Fibroblast of pulmonary artery (primary cell): ENCODE measurements at places on chromosomes 13 and 19.

DNA sequence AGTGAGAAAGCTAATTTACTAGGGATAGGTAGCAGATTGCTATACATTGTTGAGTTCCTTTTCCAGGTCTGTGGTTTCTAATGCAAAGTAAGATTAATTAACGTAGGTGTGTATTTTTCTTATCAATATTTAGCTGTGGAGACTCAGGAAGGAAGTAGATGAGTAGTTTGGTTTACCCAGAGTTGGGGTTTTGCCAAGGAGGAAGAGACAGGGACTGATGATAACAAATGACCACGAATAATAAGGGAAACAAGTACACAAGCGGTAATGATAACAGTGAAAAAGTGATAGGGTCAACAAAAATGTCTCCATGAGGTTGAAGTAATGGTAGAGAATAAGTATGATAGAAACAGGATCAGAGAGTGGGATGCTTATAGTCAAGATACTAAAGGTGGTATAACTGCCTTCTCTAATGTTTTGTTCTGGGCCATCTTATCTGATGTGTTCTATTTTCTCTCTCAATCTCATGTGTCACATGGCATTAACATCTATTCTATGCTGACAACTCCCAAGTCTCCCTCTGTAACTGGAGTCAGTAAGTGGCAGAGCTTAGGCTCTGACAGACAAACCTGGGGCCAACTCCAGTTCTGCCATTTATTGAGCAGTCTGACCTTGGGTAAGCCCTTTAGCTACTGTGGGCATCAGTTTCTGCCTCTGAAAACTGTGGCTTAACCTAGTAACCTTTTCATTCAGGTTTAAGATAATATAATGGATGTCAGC is 8.8 kb downstream of the OBI1 start:
- no peak for DNase-seq

- no peak for DNase-seq
Observed at GRCh38 chr13:24234200-24234915, 73.8 kb downstream of the SPATA13 start.

DNA sequence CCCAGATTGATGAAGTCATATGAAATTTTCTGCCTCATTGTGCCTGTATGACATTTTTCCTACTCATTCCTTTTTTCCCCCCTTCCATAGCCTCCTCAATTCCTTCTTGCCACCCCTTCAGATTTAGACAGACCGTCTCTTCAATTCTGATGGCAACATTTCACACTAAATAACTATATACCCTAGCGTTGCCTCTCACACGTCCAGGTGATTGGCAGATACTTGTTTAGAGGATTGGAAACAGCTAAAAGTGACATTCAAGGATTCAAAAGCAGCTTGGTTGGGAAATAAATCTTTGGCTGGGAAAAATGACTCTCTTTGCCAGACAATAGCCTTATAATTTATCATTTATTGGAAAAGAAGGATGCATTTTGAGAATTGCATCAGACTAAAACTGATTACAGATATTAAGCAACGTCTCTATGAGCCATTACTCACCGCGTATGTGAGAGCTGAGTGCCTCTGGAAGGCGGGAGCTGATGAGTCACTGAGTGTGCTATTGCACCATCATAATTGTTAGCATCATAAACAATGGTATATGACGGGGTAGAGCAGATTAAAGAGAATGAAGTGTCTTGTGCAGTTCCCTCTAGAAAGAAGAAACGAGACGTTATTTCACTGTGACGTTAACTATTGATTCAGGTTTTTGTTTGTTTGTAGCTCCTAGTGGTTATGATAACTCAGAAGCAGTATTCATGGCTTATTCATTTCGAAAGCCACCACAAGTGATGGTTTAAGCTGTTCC is 61.1 kb upstream of the FAM216B start:
- DNase-seq = peak; percentile 100

GRCh38 chr19:46564701-46565100 is 36.4 kb upstream of the CALM3 start:
- DNase-seq = no peak

DNA sequence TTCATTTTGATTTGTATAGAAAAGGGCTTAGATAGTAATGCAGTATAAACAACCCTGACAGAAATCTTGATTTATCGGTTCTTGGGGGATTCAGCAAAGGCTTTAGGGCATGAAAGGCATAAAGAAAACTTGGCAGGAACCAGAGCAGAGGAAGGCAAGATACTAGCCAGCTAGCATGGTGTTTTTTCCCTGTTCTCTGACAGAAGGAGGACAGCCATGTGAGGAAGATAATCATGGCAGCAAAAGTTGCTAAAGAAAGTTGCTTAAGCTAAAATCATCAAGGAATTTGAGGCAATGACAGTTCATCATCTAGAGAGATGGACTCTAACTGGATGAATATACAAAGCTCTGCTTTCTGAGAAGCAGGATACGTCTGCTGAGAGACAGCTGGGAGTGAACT is 294.1 kb downstream of the KCNRG start:
- DNase-seq = no peak

- peak; percentile 65 for DNase-seq
Observed at GRCh38 chr13:104984296-104984818, 1551.1 kb downstream of the EFNB2 start.

GRCh38 chr19:16417660-16418596 is 53.8 kb downstream of the EPS15L1 start:
- peak; percentile 62 for DNase-seq

DNA sequence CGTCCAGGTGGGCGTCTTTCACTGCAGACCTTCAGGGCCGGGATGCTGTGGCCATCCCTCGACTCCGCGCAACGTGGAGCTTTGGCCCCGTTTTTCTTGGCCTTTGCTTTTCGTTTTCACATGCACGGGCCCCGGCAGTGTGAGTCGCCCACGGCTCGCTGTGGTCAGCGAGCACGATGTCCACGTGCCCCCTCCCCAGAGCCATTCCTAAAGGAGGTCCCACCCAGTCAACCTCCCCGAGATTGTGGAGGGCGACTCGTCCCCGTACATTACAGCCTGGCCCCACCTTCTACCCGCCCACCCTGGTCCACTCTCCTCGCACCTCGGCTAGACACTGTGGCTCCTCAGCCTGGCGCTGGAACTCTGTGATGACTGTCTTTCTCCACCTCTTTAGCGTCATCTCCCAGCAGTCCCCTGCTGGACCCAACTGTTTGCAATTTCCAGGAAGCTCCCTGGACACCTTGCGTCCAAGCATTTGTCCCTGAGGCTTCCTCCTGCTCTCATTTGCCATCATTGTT is 405 bp downstream of the ZNF446 start:
- peak; percentile 23 for DNase-seq

DNA sequence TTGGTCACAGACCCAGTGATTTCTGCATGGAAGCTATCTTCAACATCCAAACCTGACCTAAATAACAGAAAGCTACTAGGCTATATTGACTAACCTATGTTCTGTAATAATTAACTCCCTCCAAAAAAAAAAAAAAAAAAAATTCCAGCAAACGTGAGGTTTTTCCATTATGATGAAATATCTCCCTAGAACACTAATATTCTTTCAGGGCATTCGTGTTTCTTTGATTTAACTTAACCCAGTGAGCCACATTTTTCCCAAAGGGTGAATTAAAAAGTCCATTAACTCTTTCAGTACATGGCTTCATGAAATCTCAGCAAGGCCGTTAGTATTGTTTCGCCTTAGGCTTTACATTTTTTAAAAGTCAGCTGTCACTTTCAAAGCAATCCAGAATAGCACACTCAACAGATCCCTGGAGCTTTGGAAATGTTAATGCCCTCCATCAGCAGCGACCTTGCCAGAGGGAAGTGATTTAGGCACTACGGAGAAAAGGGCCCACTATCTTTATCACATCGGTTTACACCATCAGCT is 175.8 kb downstream of the DCT start:
- no peak for DNase-seq

DNA sequence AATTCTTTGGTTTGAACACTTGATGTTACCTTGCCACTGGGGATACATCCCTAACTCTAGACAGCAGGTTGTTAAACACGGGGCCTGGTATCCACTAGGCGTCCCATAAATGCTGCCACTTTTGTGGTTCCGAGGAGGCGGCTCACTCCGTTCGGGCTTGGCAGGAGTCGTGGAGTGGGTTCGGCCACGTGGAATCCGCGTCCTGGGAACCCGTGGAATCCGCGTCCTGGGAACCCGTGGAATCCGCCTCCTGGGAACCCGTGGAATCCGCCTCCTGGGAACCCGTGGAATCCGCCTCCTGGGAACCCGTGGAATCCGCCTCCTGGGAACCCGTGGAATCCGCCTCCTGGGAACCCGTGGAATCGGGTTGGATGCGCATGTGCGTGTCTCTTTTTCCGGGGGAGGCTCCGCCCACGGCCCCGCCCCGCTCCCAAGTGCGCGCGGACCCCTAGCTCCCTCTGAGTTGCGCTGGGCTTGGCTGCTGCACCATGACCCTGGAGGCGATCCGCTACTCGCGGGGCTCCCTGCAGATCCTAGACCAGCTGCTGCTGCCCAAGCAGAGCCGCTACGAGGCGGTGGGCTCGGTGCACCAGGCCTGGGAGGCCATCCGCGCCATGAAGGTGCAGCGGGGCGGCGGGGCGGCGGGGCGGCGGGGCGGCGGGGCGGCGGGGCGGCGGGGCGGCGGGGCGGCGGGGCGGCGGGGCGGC is at the start of gene MRI1:
Gene MRI1 (plus strand): TSS at position 422 of the 707 bp plus-strand sequence. CDS start 67 bp downstream, at position 489.
- DNase-seq = peak; percentile 80

DNA sequence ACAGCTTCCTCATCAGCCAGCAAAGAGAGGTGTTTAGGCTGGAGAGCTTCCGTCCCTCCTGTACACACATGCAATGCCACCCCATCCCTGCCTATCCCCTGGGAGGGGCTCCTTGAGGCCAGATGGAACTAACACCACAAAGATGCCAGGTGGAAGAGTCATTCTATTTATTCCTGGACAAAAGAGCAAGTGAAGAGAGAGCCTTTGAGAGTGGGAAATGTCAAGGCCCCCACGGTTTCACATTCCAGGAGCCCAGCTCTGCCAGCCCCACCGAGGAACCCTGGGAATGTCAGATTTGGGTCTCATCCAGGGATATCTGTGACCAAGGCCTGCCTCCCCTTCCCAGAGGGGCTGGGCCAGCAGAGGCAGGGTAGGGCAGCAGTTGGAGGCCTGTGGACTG is 30.8 kb upstream of the IGFL1 start:
- DNase-seq = no peak

- no peak for DNase-seq
Observed at GRCh38 chr13:78306519-78307206, 296.7 kb downstream of the POU4F1 start.

- DNase-seq = no peak
Observed at GRCh38 chr19:33878910-33879810, 82.5 kb downstream of the KCTD15 start.

GRCh38 chr13:52852444-52852843 is 4.0 kb upstream of the PCDH8 start:
- DNase-seq = no peak

- peak; percentile 37 for DNase-seq
Observed at GRCh38 chr19:44912854-44913253, 1.6 kb upstream of the APOC1 start.

- DNase-seq = peak; percentile 93
Observed at GRCh38 chr19:35124098-35125060, 8.8 kb downstream of the FXYD3 start.

DNA sequence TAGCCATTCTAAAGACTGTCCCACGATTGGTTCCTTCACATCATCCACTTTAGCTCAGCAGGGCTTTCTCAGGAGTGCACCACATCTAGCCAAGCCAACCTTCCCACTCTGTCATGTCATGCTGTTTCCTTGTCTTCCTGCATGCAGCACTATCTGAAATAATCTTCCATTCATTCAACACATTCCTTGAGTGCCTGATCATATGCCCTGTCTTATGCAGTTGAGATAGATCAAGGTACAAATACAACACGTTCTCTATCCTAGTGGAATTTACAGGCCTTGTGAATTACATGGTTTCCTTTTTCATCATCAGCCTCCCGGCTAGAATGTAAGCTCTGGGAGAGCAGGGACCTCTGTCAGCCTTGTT is 6.8 kb upstream of the MRPS31 start:
- DNase-seq = no peak

DNA sequence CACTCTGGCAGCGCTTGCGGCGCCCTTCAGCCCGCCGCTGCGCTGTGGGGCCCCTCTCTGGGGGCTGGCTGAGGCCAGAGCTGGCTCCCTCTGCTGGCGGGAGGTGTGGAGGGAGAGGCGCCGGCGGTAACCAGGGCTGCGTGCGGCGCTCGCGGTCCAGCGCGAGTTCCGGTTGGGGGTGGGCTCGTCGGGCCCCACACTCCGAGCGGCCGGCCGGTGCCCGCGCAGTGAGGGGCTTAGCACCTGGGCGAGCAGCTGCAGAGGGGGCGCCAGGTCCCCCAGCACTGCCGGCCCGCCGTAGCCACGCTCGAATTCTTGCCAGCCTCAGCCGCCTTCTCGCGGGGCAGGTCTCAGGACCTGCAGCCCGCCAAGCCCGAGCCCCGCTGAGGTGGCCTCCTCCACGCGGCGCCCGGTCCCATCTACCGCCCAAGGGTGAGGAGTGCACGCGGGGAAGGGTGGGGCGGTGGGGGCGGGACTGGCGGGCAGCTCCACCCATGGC is 879.0 kb upstream of the SLITRK5 start:
- no peak for DNase-seq

- peak; percentile 11 for DNase-seq
Observed at GRCh38 chr19:33343859-33344572, 29.5 kb upstream of the CEBPG start.

GRCh38 chr19:30171795-30172612 is 200.2 kb upstream of the ZNF536 start:
- DNase-seq = no peak

DNA sequence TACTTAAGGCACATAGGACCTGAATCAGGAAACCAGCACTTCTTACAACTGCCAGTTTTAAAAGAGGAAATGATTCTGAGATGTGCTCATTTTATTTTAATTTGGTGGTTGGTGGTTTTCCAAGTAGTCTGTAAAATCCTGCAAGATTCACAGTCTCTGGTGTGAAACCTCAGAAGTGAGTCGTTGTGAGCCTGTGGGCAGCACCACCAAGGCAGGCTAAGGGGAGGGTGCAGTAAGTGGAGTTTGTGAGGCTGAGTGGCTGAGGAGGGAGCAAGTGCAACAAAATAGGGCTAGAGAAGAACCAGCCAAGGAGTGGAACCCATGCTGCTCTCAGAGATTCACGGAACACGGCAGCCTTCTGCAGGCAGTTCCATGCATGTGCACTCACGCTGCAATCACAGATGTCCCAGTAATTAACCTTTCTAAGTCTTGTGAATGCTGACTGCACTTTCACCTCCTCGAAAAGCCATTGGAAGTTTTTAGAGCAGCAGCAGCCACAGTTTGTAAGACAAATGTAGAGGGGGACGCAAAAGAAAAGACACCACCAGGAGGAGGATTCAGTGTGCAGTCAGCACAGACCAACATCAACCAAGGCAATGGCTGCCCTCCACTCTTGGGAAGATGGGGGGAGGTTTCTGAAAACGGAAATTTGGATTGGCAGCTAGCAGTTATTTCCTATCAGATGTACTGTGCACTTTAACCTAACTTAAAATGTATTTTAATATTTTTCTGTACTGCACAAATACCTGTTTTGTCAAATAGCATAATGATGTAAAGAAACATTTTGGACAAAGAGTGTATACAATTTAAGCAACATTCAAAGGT is 44.9 kb downstream of the ESD start:
- DNase-seq = no peak

DNA sequence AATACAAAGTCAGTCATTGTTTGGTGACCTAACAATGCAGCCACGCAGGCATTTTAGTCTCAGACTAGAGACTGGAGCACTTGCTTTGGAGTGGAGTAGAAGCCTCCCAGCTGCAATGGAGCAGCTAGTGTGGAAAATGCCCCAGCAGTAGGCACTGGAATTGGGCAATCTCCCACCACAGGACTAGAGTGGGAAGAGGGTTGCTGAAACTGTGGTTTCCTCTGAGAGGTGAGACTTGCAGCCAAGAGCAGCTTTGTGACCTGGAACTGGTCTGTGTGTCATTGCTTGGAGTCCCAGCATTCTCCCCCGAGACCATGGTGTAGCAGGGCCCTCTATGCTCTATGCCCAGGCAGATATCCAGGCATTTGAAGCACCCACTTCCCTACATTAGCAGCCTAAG is 556.3 kb downstream of the UQCRFS1 start:
- DNase-seq = no peak
